ENCODE measurements at places on chromosomes 3 and 15.

DNA sequence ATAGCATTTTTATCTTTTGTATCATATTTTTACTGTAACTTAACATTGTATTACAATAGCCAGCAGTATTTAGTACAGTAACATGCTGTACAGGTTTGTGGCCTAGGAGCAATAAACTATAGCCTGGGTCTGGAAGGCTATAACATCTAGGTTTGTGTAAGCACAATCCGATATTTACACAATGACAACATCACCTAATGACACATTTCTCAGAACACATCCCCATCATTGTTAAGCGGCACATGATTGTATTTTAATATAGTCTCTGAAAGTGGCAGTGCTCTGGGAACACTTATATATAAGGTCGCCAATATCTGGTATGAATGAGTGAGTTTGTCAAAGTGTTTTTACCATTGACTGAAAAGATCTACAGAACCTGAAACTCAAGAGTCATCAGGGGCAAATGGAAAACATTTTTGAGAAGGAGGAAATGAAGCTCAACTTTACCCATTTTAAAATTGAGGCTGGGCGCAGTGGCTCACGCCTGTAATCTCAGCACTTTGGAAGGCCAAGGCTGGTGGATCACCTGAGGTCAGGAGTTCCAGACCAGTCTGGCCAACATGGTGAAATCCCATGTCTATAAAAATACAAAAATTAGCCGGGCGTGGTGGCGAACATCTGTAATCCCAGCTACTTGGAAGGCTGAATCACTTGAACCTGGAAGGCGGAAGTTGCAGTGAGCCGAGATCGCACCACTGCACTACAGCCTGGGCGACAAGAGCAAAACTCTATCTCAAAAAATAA is 38.8 kb upstream of the TNFSF10 start:
- DNase-seq = no peak

DNA sequence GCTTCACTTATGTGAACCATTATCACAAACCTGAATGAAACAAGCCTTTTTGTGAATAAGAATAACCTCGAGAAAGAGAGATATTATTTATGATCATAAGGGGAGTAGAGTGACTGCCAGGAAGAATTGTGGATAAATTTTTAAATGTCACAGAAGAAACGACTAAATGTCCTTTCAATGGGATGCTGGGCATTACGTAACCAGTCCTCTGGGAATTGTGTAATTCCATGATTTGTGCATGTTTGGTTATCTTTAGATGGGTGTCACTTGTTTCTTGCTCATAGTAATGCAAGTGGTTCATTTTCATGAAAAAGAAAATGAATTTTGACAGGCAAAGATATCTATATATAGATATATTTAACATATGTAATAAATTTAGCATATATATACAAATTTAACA is 379.5 kb upstream of the AGTR1 start:
- no peak for DNase-seq

DNA sequence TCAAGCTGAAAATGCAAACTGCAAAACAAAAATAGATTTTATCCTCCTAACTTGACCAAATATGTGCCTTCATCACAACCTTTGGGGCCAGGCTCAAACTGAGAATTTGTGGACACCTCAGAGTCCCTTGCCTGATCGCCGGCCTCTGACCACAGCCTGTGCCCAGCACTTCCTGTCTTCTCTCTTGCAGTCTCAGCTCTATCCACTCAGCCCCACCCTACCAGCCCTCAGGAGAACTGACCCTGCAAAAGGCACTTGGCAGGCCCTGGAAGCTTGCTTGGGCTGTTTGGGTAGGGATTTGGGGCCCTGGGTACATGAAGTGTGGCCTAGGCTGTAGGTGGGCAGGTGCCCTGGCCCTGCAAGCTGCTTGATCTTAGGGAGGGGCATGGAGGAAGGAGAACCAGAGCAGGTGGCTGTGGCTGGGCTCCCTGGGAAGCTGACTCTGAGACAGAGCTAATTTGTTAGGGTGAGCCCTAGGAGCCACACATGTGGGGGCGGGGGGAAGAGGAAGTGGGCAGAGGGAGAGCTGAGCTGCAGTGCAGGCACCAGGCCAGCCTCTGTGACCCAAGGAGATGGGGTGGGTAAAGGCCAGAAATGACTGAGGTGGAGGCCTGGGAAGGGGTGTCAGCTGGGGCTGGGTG is 8.6 kb downstream of the CLEC3B start:
- DNase-seq = no peak

- DNase-seq = no peak
Observed at GRCh38 chr3:172776049-172776717, 25.7 kb downstream of the ECT2 start.
